ENCODE measurements at places on chromosomes 3 and 15.

GRCh38 chr3:54928046-54928770 lies at the start of gene LRTM1:
LRTM1 (minus strand) TSS chr3:54928059; CDS start chr3:54927911, 148 bp downstream.
- no peak for DNase-seq

- no peak for DNase-seq
Observed at GRCh38 chr15:58535894-58536293, 104.1 kb downstream of the LIPC start.

DNA sequence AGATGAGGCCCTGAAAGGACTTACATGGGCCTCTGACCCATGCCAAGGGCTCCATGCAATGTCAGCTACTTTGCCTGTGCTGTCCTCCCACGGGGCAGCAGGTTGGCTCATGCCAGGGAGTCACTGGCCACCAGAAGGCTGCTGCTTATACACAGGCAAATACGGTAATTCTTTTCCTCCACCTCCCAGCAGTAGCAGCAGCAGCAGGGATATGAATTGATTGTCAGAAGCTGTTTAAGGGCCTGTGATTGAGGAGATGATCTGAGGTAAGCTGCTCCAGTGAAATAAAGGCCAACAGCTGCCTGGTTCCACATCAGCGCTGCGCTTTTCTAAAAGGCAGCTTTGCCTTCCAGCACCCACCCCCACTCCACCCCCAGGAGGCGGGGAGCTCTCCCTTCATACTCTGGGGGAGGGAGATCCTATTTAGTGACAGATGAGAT lies 250.5 kb downstream of the SHQ1 start:
- no peak for DNase-seq

DNA sequence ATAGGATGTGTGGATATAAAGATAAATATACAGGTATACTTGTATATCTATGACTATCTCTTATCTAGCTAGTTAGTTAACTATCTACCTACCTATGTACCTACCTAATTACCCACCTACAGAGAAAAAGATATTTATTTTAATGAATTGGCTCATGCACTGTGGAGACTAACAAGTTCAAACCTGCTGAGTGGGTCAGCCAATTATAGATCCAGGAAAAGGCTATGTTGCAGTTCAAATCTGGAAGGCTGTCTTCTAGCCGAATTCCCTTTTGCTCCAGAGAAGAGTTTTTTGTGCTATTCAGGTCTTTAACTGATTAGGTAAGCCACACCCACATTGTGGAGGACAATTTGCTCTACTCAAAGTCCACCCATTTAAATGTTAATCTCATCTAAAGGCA lies 335.0 kb downstream of the GRM7 start:
- DNase-seq, result no peak

- DNase-seq, result no peak
Observed at GRCh38 chr3:157527131-157527881, 24.1 kb upstream of the VEPH1 start.

DNA sequence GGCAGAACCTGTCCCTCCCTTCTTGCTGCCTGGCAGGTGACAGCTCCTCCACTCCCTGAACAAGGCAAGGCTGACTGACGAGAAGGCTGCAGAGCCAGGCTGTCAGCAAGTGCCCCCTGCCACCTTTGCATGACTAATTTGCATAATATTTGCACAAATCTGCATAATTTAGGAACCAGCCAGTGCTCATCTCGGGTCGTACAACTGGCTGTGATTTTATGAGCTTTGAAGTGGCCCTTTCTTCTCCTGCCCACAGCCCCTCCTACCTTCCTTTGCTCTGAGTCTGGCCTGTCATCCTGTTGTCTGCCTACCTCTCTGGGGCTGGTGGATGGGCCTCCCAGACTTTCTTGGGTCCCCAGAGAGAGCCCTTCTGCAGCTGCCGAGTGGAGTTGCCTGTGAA lies 58.9 kb downstream of the LINGO1 start:
- no peak for DNase-seq

- DNase-seq, result no peak
Observed at GRCh38 chr3:166889241-166889640, 490.9 kb downstream of the ZBBX start.
